ENCODE measurements at places on chromosomes 7 and 10.

GRCh38 chr7:2805213-2805944, 38.7 kb downstream of the GNA12 start:
- no peak for DNase-seq

DNA sequence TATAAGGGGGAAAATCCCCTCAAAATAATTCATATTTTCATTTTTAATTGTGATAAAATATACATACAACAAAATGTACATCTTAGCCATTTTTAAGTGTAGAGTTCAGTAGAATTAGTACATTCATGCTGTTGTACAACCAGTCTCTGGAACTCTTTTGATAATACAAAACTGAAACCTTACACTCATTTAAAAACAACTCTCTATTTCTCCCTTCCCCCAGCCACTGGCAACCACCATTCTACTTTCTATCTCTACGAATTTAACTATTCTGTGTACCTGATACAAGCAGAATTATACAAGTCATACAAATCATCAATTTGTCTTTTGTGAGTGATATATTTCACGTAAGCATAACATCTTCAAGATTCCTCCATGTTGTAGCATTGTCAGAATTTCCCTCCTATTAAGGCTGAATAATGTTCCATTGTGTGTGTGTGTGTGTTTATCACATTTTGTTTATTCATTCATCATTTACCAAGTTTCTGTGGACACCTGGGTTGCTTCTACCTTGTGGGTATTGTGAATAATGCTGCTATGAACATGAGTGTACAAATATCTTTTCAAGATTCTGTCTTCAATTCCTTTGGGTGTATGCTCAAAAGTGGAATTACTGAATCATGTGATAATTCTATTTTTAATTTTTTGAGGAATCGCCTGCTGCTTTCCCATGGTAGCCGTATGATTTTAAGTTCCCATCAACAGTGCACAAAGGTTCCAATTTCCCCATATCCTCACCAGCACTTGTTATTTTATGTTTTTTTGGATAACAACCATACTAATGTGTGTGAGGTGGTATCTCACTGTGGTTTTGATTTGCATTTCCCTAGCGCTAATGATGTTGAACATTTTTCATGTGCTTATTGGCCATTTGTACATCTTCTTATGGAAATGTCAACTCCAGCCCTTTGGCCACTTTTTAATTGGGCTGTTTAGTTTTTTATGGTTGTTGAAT, 4.7 kb upstream of the EBLN1 start:
- DNase-seq = no peak

- DNase-seq = no peak
These were observed 1579.4 kb upstream of the LRRTM3 start for GRCh38 chr10:65346466-65346865.

DNA sequence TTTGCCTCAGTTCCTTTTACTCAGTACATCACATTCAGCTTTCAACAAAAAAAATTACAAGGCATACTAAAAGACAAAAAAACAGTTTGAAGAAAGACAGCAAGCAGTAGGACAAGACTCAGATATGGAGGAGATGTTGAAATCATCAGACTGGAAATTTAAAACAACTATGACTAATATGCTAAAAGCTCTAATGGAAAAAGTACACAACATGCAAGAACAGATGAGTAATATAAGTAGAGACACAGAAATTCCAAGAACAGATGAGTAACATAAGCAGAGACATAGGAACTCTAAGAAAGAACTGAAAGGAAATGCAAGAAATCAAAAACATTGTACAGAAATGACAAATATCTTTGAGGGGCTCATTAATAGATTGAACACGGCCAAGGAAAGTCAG, 402.6 kb downstream of the NEBL start:
- DNase-seq = no peak

- no peak for DNase-seq
These were observed 12.7 kb downstream of the FAS start for GRCh38 chr10:89003344-89003743.

DNA sequence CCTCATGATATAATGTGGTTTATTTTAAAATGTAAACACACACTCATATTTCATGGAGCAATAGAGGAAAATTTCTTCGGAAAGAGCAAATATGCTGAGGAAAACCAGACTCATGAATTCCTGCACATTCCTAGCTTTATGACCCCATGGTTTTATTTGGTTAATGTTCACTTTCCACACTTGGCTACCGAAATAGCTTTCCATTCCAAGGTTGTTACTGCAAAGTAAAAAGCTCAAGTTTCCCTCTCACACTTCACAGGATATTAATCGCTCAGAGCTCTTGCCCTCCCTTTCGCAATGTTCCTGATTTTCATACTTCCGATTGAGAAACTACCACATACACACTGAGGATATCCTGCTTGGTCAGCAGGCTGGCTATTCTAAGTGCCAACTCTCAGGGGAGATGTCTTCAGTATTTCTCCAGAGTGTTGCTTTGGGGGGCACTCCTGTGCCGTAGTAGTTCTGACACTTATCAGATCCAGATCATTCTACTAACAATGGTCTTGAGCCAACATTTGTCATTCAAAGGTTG, 77.5 kb upstream of the STEAP1B start:
- DNase-seq = peak; percentile 77

- no peak for DNase-seq
These were observed 285.0 kb downstream of the PRPF18 start for GRCh38 chr10:13871776-13872175.

DNA sequence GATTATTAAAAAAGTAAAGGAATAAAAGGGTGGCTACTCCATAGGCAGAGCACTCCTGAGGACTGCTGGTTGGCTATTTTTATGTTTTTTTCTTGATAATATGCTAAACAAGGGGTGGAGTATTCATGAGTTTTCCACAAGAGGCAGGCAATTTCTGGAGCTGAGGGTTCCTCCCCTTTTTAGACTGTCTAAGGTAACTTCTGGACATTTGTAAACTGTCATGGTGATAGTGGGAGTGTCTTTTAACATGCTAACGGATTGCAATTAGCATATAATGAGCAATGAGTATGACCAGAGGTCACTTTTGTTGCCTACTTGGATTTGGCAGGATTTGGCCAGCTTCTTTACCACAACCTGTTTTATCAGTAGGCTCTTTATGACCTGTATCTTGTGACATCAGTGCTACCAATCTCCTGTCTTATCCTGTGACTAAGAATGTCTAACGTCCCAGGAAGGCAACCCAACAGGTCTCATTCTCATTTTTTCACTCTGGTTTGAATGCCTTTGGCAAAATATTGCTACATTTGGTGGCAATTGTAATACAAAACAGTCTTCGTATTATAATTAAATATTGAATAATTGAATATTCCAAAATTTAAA, 587.8 kb upstream of the POM121L12 start:
- DNase-seq = no peak

DNA sequence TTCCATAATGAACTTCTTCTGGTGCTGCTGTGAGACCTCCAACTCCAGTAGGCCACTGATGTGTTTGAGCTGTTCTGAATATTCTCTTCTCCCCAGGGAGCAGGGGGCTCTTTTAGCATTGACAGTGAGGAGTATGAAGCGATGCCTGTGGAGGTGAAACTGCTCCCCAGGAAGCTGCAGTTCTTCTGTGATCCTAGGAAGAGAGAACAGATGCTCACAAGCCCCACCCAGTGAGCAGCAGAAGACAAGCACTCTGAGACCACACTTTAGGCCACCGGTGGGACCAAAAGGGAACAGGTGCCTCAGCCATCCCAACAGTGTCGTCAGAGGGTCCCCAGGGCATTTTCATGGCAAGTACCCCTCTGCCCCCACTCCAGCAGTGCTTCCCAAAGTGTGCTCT, 49.3 kb downstream of the DENND11 start:
- no peak for DNase-seq

DNA sequence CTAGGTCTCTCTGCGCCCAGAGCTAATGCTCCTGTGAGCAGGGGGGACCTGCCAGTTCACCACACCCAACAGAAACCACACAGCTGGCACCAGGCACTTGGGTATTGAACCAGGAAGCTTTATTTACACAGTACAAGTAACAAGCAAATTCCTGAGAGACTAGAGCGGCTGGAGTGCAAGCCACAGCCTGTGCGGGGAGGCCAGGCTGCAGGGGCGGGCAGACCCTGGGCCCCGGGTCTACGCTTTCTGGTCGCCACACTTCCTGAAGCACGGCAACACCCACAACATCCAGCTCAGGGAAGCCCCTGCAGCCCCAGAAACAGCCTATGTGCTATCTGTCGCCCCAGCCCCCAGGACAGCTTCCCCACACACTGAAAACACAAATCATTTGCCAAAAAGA, 125.0 kb downstream of the FAM53B start:
- DNase-seq = no peak

DNA sequence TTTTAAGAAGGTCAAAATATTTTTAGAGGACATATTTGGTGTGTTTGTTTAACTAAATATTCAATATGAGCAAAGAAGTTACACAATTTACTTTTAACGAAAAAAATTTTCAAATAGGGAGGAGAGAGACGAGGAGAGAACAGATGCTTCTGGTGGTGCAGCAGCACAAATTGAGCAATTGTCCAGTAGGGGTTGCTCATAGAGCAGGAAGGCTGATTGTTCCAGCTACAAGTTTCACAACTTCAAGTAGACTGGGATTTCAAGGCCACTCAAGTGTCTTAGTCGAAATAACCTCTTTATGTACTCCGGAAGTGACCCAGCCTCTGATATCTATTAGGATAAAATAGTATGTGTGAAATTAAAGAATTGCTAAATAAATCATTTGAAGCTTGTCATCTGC, 197.9 kb downstream of the HDAC9 start:
- peak; percentile 32 for DNase-seq

- no peak for DNase-seq
These were observed 2.5 kb downstream of the ZEB1 start for GRCh38 chr10:31321396-31321941.

GRCh38 chr10:112379635-112380296, 5.8 kb downstream of the ACSL5 start:
- DNase-seq = peak; percentile 95

- no peak for DNase-seq
These were observed 3.9 kb downstream of the SGMS1 start for GRCh38 chr10:50619882-50620281.

DNA sequence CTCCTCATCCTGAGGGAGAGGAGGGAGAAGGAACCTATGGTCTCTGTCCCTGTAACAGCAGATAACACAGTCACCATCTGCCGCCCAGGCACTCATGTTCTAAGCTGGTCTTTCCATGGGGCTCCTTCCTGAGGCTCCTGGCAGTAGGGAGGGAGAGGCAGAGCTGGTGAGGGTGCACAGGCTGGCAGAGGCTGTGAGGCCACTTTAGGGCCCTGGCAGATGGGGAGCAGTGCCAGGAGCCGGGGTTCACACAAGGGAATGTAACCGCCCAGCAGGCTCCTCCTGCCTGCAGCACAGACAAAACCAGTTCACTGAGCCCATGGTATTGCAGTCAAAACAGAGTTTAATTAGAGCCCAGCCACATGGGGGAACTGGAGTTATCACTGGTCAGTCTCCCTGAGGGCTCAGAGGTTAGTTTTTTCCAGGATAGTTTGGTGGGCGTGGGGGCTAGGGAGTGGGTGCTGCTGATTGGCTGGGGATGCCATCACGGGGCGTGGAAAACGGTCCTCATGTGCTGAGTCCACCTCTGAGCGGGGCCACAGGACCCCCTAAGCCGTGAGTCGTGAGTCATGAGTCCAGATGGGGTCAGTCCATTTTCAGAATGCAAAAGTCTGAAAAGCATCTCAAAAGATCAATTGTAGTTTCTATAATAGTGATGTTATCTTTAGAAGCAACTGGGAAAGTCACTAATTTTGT, 499.3 kb upstream of the FOXK1 start:
- DNase-seq = no peak

- DNase-seq = no peak
These were observed 20.9 kb upstream of the CYP26C1 start for GRCh38 chr10:93039721-93040120.

- no peak for DNase-seq
These were observed 115.2 kb upstream of the FGFR2 start for GRCh38 chr10:121713486-121713885.

DNA sequence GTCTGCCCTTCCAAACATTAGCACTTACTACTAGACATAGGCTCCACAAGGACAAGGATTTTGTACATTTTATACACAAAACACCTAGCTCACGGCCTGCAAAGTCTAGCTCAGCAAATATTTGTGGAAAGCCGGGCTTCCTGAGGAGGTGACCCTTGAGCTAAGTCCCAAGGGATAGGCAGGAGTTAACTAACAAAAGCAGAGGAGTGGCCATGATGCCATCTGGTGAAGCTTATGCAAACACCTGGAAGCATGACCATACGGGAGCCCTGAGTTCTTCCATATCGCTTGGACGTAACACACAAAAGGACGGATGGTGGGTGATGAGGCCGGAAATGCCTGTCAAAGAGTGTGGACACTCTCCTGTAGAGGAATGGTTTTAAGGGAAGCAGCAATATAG, 25.9 kb upstream of the YAE1 start:
- peak; percentile 76 for DNase-seq

DNA sequence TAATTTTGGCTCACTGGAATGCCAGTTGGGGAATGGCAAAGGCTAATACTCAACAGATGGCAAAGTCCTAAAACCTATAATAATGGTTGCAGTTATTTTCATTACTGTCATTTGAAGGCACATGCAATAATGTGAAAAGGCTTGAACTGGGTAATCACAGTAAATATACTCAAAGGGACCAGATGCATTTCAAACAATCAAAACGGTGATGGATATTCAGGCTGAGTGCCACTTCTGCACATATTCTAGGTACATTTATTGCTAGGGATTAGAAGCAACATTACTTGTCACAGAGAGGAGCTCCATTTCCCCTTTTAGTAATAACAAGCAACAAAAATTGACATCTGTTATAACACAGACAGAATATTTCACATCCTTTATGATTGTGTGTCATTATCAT, 171.8 kb downstream of the NXPH1 start:
- DNase-seq = no peak

DNA sequence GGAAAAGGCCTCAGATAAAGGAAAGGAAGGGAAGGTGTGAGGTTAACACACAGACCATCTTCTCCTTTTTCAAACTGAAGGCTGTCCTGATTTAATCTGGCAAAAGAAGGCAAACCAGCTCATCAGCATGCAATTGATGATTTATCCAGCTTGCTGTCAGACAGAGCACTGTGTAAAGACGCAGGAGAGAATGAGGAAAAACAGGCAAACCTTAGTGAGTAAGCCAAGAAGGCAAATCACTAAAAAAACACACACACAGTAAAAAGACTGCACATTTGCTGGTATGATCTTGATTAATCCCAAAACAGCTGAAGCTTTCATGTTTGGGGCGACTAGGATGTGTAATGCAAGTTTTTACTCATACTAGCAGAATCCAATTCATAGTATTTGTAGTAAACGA, 65.8 kb upstream of the SKAP2 start:
- DNase-seq = no peak

GRCh38 chr10:61882621-61883370, 18.7 kb upstream of the ARID5B start:
- no peak for DNase-seq

GRCh38 chr10:79431891-79432831, 13.3 kb downstream of the ZCCHC24 start:
- DNase-seq = no peak

GRCh38 chr10:21754410-21755011, 220.5 kb downstream of the MLLT10 start:
- peak; percentile 79 for DNase-seq
